Fibroblast of lung (primary cell): ENCODE measurements at places on chromosomes 13 and 19. TPM values are rescaled to one million over a fixed set of nuclear protein-coding genes. Genes with fewer than 3 reads are reported as not detected.

- DNase-seq, result no peak
These were observed 29.3 kb upstream of the TNFAIP8L1 start for GRCh38 chr19:4609878-4610511.

DNA sequence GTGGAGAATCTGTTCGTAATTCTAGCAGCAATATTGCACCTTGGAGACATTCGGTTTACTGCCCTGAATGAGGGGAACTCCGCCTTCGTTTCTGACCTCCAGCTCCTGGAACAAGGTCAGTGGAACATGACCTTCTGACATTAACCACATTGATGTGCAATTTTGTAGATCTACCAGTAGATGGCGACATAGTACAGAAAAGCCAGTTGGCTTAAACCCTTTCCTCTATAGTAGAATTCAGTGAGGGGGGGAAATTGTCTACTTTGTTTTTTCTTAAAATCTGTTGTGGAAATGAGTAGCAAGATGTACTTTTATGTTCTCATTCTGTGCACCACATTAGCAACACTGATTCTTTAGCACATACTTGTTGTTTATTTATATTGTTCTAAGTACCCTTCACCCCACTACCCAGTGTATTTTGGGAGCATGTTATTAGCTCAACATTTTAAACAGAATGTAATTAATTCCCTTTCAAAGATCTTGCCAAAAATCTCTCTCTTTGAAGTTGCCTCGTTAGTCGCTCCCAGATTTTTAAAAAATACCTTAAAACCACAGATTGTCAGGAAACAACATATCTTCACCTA is 332.2 kb downstream of the MYO16 start:
- DNase-seq, result peak; percentile 43

DNA sequence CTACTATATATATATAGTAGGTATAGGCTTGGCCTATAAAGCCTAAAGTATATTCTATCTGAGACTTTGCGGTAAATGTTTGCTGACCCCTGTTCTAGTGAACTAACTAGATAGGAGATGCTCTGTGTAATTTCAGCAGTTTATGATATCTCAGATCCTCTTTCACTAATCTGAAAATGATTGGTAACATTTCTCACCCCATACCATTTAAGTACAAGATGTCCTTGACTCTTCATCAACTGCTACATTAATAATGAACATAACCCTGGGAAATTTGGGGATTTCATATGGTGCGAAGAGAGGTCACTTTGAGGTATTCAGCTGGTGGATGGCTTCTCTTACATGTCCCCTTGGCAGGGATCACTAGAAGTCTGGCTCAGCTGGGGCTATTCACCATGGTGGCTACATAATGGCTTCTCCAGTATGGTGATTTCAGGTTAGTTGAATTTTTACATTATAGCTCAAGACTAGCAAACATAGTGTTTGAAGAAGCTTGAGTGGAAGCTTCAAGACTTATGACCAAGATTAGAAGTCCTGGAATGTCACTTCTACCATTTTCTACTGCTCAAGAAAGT is 103.6 kb upstream of the MYCBP2 start:
- no peak for DNase-seq

DNA sequence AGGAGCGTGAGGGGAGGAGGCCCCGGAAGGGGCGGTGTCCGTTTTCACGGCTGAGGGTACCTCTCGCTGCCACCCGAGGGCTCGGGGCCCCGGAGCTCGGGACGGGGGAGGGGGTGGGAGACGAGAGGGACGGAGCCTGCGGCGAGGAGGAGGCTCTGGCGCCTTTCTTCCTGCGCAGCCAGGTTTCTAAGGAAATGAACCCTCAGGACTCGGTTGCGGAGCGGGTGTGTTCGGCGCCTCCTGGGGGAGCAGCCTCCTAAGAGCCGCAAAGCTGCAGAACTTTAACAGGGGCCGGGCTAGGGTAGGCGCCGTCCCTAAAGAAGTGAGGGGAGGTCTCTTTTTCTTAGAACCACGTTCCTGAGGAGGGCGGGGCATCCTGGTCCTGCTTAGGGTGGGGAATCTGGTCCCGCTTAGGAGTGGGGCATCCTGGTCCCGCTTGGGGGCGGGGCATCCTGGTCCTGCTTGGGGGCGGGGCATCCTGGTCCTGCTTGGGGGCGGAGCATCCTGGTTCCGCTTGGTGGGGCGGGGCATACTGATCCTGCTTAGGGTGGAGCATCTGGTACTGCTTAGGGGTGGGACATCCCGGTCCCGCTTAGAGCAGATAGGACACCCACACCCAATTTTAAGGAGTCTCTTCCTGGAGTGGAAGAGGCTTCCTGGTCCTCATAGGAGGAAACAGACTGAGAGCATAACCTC is 6.2 kb downstream of the SYT5 start:
- DNase-seq, result peak; percentile 75

DNA sequence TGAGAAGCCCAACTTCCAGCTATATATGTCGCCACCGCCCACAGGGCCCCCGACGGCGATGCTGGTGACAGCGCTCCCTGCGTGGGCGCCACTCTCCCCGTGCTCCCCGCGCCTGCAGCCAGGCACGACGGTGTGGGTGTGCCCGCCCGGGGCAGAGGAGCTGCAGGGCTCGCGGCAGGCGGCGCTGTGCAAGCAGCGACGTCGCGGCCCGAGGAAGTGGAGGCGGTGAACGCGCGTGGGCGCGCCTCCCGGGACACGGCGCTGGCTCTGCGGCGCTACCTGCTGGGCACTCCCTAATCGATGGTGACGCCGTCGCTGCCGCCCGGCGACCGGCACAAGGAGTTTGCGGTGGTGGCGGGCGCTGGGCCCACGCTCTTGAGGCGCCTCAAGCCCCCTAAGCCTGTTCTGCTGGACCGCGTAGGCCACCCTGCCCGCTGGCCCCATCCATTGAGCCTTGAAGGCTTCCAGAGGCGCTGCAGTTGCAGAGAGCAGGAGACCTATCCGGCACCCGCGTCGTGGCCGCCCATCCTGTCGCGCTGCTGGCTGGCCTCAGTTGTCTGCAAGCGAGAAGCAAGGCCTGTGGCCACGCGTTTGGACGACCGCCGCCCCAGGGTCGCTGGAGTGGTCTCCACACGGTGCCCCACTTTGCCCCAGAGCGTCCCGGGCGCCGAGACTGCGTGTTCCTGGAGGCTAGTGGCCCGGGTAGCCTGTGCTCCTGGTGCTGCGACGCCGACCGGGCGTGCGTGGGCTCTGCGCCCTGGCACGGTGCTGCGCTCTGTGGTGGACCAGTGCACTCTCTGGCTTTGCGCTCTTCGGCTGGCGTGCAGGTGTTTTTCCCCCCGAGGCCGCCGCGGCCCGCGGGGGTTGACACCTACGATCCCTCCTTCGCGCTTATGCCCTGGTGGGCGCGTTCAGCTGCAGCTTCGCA is 23.1 kb downstream of the LRFN3 start:
- DNase-seq, result no peak

DNA sequence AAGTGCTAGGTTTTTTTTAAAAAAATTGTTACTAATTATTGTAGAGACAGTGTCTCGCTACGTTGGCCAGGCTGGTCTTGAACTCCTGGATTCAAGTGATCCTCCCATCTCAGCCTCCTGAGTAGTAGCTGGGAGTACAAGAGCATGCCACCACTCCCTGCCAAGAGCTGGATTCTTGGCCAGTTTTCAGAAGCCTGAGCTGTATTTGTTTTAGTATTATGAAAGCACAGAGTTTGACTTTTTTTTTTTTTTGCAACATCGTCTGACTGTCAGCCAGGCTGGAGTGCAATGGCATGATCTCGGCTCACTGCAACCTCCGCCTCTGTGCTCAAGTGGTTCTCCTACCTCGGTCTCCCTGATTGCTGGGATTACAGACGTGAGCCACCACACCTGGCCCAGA is 7.0 kb downstream of the ARMC6 start:
- DNase-seq, result peak; percentile 97

DNA sequence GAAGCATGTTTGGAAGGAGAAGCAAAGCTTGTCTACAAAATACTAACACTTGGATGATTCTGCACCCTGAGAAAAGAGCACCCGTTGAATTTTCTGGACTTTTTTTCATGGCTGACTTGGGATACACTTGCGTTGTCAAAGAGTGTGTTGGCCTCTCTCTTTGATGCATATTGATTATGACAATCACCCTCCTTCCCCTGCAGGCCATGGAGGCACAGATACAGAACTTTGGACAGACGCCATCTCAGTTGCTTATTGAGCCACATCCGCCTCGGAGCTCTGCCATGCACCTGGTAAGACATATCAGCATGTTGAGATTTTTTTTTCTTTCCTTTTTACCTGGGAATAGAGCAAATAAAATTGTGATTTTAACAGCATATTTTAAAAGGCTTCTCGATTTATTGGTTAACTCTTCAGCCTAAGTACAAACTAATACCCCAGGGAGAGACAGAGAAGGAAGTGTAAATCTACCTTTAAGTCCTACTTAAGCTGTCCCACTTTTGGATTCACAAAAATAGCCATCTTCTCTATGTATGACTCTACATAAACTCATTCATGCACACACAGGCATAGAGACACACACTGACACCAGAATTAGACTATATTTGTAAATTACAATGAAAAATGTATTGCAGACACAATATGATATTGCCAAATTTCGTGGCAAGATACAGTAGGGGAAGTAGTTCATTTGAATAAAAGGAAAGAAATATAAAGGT is 169.7 kb upstream of the MAB21L1 start:
- DNase-seq, result no peak

- DNase-seq, result no peak
These were observed 33.1 kb downstream of the TUBA3C start for GRCh38 chr13:19148561-19148960.

Gene SPC24
- 8.1 and 32.0 TPM in 2 replicates for polyA plus RNA-seq

Gene RAB3A
- polyA plus RNA-seq, result 3.6 and 10.1 TPM in 2 replicates

Gene TGFBR3L
- polyA plus RNA-seq, result 0.35 TPM in 1 of 2 replicates, not detected in the other

Gene ZNF135
- 5.6 and 6.6 TPM in 2 replicates for polyA plus RNA-seq

Gene CD33
- not detected in 2 replicates for polyA plus RNA-seq
